Stimulated activated CD4-positive, alpha-beta T cell treated with anti-CD3 and anti-CD28 coated beads, Interleukin-4, amount 100 ng/mL, for 1 hour (primary cell): ENCODE measurements at places on chromosomes 13 and 19.

DNA sequence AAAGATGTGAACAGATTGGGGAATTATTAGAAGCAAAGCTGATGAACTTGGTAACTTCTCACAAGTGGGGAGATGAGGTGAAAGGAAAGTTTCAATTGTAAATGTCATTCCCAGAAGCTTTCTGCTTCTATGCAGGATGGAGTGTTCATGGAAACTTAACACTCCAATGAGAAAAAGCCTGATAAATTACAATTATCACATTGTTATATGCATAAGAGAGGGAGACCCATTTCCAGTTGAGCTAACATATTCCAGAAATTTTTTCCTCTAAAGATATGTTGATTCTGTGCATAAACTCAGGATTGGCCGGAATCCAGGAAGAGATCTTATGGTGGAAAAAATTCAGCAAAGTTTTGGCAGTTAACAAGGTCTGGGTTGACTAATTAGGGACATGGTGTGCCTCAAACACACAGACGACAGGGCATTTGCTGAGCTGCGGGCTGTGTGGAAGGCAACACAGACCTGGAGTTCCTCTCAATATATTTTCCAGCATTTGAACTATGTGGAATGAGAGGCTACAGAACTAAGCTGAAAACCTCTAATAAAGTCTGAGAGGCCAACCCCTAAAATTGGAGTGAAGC is 64.9 kb upstream of the FGF14 start:
- no peak for DNase-seq

GRCh38 chr13:112259511-112259910 is 116.6 kb upstream of the SPACA7 start:
- DNase-seq: no peak

DNA sequence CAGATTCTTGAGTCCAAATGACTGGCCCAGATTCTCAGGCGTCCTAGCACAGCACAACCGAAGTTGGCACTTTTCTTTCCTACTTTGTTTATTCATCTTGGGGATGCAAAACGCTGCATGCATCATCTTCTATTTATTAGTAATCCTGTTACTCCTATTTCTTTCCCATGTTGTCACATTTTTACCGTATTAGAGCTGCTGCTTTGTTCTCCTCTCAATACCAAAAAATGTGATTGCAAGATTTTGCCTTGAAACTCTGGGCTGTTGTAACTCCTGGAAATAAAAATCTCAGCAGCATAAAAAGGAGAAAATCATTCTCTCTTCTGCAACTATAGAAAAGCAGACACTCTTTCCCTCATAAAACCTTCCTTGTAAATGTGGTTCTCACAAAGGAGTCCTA is 12.9 kb upstream of the IGSF23 start:
- DNase-seq: no peak

DNA sequence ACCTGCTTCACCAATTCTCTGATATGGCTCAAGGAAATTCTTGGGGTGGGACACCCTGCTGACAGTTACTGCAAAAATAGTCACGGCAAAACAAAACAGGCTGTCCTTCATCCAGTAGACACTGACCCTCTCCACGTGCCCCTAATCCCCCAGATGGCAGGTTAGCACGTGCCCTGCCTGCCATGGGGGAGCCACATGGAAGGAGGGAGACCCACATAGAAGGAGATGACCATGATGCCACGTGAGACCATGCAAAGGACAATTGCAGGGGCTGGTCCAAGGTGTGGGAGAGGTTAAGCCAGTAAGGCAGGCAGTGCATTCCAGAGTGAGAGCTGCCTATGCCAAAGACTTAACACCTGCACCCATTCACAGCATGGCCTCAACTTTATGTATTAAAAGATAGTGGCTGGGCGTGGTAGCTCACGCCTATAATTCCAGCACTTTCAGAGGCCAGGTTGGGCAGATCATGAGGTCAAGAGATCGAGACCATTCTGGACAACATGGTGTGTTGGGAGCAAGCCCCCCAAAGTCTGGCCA is 82.7 kb downstream of the ZNF429 start:
- no peak for DNase-seq

GRCh38 chr13:97976610-97977521 is 23.4 kb downstream of the IPO5 start:
- DNase-seq: peak; percentile 38

DNA sequence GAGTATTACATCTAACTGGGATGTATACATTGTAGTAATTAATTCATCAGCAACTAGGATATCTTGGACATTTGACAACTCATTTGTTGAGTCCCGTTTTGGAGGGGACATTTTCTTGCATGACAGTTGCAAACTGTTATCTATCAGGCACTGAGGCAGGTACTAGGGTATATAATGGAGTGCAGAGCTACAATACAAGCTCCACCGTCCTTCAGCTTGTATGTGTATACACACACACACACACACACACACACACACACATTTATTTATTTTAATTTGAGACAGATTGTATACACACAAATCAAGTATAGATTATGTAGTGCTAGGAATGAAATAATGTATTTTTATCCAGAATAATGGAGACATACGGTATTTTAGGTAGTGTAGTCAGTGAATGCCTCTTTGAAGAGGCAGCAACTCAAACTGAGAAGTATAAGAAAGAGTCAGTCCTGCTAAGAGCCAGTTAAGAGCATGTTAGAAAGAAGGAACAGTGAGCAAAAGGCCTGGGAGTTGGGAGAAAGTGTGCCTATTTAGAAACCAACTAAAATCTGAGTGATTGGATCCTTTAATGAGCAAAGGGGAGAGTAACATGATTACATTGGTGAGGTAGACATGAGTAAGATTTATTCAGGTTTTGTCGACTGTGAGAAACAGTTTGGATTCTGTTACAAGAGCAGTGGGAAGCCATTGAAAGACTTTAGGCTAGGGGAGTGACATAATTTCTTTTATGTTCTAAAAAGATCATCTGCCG is 74.5 kb downstream of the NBEA start:
- no peak for DNase-seq
